ENCODE measurements at places on chromosomes 2 and 18. TPM values are rescaled to one million over a fixed set of nuclear protein-coding genes. Genes with fewer than 3 reads are reported as not detected.

The OR6B2 gene
- total RNA-seq: not detected

The SOX11 gene
- total RNA-seq: 0.50 TPM

The TNFAIP6 gene
- total RNA-seq: 3.5 TPM

DNA sequence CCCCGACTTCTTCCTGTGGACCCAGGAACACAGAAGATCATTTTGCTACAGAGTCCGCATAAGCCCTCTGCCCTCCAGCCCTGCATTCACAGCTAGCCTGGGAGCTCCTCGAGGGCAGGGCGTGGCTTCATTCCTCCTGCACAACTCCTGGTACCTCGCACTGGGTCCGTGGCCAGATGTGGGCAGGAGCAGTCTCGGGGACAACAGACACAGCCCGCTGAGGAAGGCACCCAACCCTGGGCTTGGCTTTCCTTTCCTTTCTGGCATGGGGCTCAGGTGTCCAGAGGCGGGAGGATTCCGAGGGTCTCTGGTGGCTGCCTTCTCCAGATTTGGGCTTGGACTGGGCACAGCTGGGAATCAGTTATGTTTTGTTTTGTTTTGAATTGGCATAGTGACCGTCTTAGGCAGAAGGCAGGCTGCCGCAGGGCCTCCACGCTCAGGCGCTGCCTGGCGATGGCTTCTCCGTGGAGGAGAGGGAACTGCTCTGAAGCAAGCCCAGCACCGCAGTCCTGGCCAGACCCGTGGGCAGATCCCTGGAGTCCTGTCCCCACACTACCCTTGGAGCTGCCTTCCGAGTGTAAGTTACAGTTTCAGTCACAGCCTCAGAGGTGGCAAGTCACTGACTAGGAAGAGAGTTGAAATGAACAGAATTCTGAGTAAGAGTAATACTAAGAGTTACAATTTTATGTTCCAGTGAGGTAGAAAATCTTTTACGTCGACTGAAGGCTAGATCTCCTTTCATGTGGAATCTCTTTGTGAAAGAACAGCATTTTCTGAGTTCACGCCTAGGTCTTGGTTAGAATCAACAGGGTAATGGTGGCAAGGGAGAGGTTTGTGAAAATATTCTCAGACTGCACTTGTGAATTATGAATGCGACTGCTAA lies 47.9 kb downstream of the LDLRAD4 start:
- no peak for DNase-seq

DNA sequence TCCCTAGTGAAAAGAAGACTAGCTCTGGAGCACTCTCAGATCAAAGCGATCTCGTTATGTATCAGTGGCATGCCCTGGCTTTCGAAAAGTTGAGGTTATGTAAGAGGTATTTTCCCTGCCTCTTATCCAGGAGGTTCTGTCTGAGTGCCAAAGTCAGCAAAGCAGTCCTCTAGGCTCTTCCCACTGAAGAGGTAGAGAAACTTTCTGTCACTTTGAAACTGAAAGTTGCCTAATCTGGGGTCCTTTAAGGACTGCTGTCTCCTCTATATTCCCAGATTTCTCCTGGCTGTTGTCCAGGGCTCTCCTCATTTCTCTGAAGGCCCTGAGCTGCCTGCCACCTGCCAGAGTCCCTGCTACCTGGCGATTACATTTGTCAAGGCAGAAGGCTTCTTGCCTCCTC lies 96.3 kb downstream of the B3GNT2 start:
- DNase-seq: no peak

- DNase-seq: no peak
These were observed 21.7 kb downstream of the METTL21A start for GRCh38 chr2:207603486-207603885.

The BOLL gene
- total RNA-seq: not detected

The EVA1A gene
- total RNA-seq: 1.2 TPM

DNA sequence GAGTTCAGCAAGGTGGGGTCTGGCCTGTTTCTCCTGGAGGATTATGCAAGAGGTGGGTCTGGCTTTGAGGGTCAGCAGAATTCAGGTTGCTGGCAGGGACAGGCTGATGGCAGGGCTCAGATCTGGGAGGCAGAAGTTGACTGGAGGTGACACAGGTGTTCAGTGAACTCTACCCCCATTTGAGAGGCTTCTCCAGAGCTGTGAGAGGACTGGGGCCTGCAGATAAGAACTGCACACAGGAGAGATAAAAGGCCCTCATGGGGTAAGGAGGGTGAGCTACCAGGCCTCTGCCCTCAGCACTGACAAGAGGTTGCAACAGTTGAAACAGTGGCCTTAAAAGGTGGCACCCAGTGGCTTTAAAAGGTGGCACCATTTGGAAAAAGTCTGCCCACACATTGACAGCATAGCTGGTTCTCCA lies 13.1 kb downstream of the MOCOS start:
- peak; percentile 84 for DNase-seq

GRCh38 chr2:38496927-38497669 lies 105.6 kb downstream of the HNRNPLL start:
- no peak for DNase-seq

- DNase-seq: peak; percentile 66
These were observed 27.9 kb downstream of the AOX1 start for GRCh38 chr2:200613692-200614091.

DNA sequence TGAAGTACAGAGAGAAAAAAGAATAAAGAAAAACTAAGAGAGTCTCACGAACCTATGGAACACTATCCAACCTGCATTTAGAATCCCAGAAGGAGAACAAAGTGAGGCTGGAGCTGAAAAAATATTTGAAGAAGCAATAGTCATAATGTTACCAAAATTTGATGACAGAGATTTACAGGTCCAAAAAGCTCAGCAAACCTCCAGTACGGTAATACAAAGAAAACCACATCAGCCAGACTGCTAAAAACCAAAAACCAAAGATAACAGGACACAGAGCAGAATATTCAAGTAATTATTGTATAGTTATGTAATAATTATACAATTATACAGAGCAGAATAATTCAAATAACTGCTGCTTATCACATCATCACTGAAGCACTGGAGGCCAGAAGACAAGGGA lies 23.7 kb downstream of the ATL2 start:
- no peak for DNase-seq

GRCh38 chr2:113876503-113877387 lies 13.1 kb upstream of the ACTR3 start:
- no peak for DNase-seq

- DNase-seq: no peak
These were observed 124.9 kb downstream of the NRP2 start for GRCh38 chr2:205807229-205807628.

DNA sequence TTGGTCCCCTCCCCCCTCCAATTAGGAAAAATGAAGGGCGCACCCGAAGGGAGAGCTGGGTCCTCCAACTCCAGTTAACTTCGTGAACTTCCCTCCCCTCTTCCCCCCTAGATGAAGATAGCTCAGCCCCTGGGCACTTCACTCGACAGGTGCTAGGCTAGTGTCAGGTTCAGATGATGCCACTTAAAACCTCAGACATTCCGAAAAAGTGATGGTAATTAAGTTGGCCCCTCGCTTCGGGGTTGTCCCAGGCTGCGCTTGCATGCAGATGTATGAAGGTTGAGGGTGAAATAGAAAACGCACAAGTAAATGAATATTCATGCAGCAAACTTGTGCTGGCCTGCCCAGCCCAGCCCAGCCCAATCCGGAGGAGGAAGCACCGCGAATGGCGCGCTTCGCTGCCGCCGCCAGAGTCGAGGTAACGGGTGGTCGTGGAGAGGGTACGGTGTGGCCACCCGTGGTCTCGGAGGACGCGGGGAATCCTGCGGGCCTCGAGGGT lies 3.0 kb upstream of the GBX2 start:
- DNase-seq: no peak

DNA sequence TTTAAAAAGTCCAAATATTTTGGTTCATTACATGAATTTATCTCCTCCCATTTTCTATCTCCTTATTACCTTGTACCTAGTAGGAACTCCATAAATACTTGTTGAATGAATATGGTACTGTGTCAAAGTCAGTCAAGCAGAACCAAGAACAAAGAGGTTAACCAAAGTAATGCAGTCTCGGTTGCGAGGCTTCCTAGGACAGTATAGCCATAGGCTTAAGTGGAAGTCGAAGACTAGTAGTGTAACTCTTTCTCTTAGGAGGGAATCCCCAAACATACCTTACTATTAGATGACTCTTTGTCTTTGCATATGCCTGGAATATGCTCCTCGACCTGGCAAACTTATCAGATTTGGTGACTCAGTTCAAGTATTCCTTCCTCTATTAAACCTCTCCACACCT lies 4.8 kb downstream of the LIPT1 start:
- no peak for DNase-seq

The COL6A3 gene
- 350 TPM for total RNA-seq

The DNAJC5G gene
- 0.42 TPM for total RNA-seq

GRCh38 chr18:74797577-74798151 lies 200.0 kb downstream of the ZNF407 start:
- no peak for DNase-seq

GRCh38 chr2:116132833-116133232 lies 1681.7 kb upstream of the DDX18 start:
- DNase-seq: no peak

The SPTBN1 gene
- 522 TPM for total RNA-seq

The LIMS1 gene
- total RNA-seq: 141 TPM

The TEX261 gene
- total RNA-seq: 21.6 TPM

The VWC2L gene
- not detected for total RNA-seq

DNA sequence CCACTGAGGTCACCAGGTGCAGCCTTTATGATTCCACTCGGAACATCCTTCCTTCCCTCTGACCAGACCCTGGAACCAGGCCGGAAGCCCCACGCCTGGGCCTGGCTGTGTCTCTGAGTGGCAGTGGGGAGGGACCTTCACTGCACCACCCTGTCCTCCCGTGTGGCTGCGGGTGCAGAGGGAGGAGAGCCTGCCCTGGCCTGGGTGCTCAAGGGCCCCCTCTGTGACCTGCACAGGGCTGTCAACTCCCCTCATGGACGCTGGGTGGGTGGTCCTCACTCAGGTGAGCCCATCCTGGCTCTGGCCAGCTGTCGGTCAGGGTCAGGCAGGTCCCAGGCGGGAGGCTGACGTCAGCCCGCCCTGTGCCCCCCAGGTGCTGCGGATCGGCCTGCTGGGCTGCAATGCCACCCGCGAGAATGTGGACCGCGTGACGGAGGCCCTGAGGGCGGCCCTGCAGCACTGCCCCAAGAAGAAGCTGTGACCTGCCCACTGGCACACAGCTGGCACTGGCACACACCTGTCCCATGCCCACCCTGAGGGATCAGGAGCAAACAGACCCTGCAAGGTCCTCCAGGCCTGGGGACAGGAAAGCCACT lies 9.8 kb downstream of the AGXT start:
- no peak for DNase-seq

The EVX2 gene
- not detected for total RNA-seq

The PKP4 gene
- 97.5 TPM for total RNA-seq

GRCh38 chr2:191912764-191913163 lies 65.9 kb upstream of the CAVIN2 start:
- no peak for DNase-seq

GRCh38 chr18:24395049-24395795 lies 2.4 kb downstream of the OSBPL1A start:
- DNase-seq: no peak

GRCh38 chr18:37429791-37430190 lies 135.8 kb downstream of the CELF4 start:
- DNase-seq: no peak

DNA sequence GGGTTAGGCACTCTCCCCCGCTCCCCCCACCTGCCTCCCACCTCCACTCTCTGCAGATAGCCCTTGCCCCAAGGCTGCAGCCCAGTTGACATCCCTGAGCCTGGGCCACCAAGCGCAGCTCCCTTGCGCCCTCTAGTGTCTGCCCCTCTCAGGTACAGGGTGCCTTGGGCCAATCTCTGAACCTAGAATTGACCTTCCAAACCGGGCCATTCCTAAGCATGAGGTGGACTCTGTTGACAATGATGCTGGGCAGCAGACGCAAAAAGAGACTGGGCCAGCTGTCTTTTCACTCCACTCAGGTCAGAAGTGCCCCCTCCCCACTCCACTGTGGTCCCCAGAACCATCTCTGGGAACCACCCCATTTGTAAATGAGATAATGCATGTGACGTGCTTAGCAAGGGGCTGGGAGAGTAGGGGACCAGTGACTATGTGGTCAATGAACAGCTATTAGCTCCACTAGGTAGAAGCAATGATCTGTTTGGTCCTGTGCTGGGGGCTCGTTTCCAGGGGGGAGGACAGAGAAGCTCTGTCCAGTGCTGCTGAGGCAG lies 43.3 kb upstream of the PLB1 start:
- DNase-seq: peak; percentile 93

GRCh38 chr2:158809816-158810215 lies 14.7 kb downstream of the DAPL1 start:
- DNase-seq: no peak

DNA sequence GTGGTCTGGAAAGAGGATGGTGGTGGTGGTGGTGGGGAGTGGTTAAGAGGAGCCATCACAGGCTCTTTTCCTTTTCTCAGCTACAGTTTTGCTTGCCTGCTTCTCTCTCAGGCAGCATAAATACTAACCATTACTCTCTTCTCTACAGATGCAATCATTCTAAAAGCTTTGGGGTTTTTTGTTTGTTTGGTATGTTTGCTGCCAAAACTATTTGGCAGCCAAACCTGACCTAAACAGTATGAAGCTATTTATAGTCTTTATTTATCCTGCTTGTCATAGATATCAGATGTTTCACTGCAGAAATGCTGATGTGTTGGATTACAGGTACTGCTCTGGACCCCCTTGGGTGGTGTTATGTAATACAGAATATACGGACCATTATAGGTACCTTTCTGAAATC lies 15.3 kb downstream of the SIX3 start:
- no peak for DNase-seq

- no peak for DNase-seq
These were observed 330.1 kb downstream of the MYCN start for GRCh38 chr2:16270441-16270840.

DNA sequence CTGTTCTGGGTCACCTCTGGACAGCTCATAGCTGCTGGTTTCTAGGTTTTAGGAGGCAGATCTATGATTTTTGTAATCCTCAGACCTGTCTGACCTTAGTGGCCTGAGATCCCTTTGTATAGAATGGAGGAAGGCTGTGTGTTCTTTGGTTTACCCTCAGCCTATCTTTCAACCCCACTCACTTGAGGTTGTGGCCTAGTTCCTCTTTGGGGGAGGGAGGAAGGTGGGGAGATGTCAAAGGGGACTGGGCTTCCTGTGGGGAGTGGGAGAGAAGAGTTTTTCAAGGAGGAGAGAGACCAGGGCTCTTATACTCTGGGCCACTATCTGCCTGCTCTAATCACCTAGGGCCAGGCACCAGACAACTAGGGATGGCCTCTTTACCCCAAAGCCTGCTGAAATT lies 28.5 kb downstream of the SEMA4F start:
- peak; percentile 34 for DNase-seq

The NOP58 gene
- 46.6 TPM for total RNA-seq

GRCh38 chr2:74425523-74425922 lies 4.0 kb downstream of the WDR54 start:
- no peak for DNase-seq

GRCh38 chr2:238021327-238021726 lies 39.5 kb upstream of the SCLY start:
- no peak for DNase-seq

DNA sequence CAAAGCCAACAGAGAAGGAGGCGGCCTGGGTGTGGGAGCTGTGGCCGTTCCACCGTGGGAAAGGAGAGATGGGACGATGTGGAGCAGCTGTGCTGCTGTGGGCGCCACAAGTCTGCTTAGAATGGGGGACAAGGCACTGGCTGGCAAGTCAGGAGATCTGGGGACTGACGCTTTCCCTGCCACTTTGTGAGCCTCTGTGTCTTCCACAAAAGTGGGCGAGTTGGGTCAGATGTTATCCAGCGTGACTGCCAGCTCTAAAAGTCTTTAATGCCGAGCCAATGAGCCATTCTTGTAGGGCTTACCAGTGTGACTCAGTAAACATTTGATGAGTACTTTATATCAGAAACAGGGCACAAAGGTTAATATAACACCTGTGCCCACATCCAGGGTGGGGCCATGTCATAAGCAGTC lies 113.6 kb upstream of the MGAT5 start:
- DNase-seq: no peak

GRCh38 chr2:66824926-66825325 lies 390.0 kb downstream of the MEIS1 start:
- DNase-seq: no peak

The SLC9A4 gene
- not detected for total RNA-seq
